ENCODE measurements at places on chromosomes 16 and 17.
A peak's percentile ranks its signal among the peaks of the same experiment; 100 is the strongest.

DNA sequence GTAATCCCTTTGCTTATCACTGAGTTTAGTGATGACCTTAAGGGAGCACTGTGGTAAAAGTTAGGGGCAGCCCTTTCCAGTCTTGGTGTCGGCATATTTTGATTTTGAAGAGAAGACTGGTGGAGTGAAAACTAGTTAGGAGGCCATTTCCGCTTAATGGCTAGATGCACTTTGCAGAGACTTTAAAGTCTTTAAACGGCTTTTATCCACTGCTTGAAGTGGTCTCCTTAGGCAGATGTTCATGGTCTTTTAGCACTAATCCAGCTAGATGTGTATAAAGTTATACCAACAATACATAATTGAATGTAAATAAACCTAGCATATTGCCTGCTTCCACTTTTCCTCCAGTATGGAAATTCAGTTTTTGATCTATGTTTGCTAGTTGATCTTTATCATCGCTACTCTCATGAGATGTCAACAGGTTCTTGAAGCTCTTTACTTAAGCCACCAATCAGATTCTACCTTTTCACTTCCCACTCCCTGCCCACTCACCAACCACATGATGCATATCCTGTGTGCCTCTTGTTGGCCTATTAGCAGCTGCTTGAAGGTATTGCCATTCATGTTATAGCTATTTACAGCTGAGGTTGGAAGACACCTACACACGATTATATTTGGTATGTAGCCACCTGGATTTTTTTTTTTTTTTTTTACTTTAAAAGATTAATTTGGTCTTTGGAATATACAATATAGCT, 132.0 kb downstream of the NLK start:
- DNase-seq: peak; percentile 23

GRCh38 chr17:16980813-16981731, 9.2 kb upstream of the TNFRSF13B start:
- DNase-seq: no peak

- DNase-seq: no peak
These were observed 25.0 kb downstream of the PPL start for GRCh38 chr16:4911970-4912386.

DNA sequence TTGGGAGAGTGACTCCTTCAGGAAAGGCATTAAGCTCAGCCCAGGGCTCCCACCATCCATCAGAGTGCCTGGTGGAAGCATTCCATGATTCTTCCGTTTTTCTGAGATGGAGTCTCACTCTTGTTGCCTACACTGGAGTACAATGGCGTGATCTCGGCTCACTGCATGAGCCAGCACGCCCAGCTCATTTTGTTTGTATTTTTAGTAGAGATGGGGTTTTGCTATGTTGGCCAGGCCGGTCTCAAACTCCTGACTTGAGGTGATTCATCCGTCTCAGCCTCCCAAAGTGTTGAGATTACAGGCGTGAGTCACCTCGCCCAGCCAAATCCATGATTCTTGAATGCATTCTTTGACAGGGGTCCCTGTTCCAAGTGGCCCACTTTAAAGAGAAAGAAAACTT, 23.1 kb downstream of the MIS12 start:
- DNase-seq: no peak

DNA sequence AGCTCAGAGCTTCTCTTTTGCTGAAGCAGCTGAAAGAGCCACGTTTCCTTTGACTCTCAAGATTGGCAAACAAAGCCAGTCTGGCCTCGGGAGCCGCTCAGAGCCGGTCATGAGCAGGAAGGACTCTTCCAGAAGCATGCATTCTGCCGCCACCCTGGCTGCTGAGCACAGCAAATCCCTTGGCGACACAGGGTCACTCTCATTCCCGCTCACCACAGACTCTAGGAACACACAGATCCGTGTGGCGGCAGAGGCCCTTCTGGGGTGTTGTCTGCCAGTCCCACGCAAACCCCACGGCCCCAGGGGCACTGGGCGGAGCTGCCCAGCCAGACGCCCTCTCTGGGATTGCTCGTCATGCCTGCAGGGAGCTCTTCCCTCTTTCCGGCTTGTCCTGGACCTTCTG, 157.0 kb downstream of the C16orf95 start:
- DNase-seq: no peak
